ENCODE measurements at places on chromosomes 12 and 14. TPM values are rescaled to one million over a fixed set of nuclear protein-coding genes. Genes with fewer than 3 reads are reported as not detected.

TMEM30B gene
- 10.1 TPM for total RNA-seq

RPGRIP1 gene
- 0.29 TPM for total RNA-seq

TARBP2 gene
- 49.6 TPM for total RNA-seq

TBX3 gene
- total RNA-seq: 57.9 TPM

SAMD4A gene
- 12.2 TPM for total RNA-seq

- no peak for DNase-seq
Measured at GRCh38 chr12:124956571-124956970, 32.4 kb downstream of the DHX37 start.

- no peak for DNase-seq
Measured at GRCh38 chr12:75317784-75318183, 12.3 kb downstream of the CAPS2 start.

DNA sequence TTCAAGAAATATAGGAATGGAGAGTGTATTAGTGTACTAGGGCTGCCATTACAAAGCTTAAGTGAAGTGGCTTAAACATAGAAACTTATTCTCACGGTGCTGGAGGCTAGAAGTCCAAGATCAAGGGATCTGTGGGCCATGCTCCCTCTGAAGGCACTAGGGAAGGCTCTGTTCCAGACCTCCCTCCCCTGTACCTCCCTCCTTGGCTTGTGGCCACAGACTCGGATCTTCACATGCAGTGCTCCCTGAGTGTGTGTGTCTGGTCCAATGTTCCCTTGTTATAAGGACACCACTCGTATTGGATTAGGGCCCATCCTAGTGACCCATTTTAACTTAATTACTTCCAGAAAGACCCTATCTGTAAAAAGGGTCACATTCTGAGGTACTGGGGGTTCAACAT is 225.6 kb downstream of the VRK1 start:
- DNase-seq: no peak

DNA sequence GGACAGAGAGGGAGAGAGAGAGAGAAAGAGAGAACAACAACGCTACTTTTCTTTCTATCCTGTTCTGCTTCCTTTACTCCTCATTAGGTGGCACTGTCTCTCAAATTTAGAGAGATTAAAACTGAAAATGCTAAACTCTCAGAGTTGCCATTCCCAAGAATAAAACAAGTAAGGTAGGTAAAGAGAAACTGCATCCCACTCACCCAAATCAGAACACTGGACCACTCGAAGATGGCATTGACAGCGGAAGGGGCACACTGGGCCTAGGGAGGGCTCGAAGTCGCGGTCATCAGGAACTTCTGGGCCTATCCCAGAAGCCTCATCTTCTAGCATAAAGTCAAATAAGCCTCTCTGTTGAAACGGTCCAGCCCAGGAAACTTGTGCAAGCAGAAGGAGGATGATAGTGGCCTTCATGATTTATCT is 4.5 kb downstream of the DCN start:
- peak; percentile 54 for DNase-seq

GRCh38 chr14:77342726-77343397 is 22.0 kb downstream of the GSTZ1 start:
- DNase-seq: peak; percentile 64

GRCh38 chr12:29241821-29242591 is 92.9 kb downstream of the FAR2 start:
- peak; percentile 81 for DNase-seq

DNA sequence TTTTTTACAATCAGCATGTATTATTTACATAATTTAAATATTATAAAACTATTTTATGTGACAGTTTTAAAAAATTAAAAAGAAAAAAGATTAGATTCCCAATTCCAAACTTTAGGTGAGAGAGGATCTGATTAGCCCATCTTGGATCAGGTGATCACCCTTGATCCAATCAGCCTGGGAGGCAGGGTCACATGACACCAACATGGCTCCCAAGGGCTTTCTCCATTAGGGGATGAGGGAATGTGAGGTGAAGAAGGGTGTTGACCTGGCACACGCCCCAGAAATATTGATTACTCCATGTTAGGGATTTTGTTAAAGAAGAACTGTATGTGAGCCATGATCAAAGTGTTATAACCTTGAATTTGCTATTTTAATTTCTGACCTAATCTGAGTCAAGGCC is 225.4 kb downstream of the RBM19 start:
- no peak for DNase-seq

- no peak for DNase-seq
Measured at GRCh38 chr12:69610729-69611128, at the start of gene LRRC10. Gene LRRC10, minus strand, starts transcription at chr12:69610907. Its CDS starts 69 bp downstream, at chr12:69610838.

- no peak for DNase-seq
Measured at GRCh38 chr12:55972911-55973598, 823 bp upstream of the RAB5B start.
